ENCODE measurements at places on chromosomes 12 and 14.

DNA sequence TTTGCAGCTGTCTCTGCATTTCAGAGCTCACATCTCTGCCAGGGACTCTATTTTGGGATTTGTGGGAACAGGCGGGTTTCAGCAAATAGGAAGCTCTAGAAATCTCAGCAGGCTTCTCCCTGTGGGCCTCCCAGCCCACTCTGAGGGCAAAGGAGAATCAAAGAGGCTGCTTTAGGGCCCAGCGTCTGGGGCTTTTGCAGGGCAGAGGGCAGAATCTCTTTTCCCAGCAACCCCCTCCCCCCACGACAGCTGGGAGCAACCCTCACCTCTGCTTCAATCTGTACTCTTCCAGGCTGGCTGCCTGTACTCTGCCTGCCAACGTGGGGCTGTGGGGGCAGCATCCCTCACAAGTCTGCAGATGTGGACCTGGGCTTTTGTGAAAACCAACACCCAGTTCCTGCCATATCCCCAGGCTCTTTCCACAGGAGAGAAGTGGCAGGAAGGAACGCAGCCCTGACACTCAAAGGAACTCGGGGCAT lies 529.6 kb upstream of the TBX3 start:
- no peak for DNase-seq

GRCh38 chr12:61687407-61687806 lies 572.8 kb upstream of the USP15 start:
- no peak for DNase-seq

GRCh38 chr12:130716969-130717366 lies 869 bp upstream of the RIMBP2 start:
- DNase-seq = no peak

DNA sequence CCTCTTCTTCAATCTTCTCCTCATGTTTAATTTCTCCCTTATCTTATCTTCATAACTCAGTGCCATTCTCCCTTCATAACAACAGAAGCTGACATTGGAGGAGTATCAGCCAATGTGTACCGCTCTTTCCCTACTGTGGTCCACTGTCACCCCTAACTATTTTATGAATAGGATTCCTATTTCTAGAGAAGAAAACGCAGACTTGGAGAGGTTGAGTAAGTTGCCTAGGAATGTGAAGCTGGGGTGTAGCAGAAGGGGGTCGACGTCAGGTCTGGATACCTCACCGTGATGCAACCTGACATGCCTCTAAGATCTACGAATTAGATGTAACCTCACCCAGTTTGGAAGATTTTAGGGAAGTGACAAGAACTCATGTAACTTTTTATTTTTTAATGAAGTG lies 17.1 kb downstream of the LMO3 start:
- DNase-seq = no peak

GRCh38 chr12:132146098-132146497 lies 1.8 kb downstream of the NOC4L start:
- no peak for DNase-seq

- DNase-seq = no peak
Observed at GRCh38 chr14:72653026-72653425, 240.9 kb downstream of the DPF3 start.

DNA sequence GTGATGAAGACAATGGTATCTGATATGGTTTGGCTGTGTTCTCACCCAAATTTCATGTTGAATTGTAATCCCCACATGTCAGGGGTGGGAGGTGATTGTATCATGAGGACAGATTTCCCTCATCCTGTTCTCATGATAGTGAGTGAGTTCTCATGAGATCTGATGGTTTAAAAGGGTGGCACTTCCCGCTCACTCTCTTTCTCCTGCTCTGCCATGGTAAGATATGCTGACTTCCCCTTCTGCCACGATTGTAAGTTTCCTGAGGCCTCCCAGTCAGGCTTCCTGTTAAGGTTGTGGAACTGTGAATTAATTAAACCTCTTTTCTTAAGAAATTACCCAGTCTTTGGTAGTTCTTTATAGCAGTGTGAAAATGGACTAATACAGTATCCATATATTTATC lies 25.6 kb upstream of the PTHLH start:
- no peak for DNase-seq

- no peak for DNase-seq
Observed at GRCh38 chr12:76006028-76006925, 25.3 kb downstream of the PHLDA1 start.

DNA sequence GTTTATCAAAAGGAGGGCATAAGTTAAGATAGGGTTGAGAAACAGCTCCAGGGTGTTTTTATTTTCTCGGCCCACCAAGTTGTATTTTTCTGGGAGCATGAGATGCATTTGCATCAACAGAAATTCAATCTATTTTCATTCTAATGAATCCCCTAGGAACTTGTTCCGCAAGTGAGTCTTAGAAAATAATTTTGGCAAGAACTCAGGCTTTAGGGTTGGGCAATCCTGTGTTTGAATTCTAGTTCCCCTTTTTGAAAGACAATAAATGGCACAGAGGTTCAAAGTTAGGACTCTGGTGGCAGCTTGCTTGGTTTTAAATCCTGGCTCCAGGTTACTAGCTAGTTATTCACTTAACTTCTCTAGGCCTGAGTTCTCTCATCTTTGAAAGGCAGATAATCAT lies 23.7 kb downstream of the SLC5A8 start:
- DNase-seq = no peak

DNA sequence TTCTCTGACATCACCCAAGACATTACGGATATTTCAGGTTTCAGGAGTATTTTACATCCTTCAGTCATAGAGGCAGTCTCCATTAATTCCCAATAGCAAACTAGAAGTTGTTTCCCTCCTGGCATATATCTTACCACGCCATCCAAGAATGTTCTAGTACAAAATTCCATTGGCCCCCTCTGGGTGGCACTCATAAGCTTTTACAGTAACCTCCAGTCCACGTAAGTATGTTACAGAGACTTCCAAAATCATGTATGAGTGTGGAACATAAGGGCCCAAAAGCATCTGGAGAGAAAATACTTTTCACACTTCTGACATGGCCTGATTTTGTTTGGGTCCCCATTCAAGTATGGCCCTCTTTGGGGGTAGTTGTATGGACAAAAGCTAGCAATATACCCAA lies 58.1 kb upstream of the DHRS4 start:
- DNase-seq = no peak

DNA sequence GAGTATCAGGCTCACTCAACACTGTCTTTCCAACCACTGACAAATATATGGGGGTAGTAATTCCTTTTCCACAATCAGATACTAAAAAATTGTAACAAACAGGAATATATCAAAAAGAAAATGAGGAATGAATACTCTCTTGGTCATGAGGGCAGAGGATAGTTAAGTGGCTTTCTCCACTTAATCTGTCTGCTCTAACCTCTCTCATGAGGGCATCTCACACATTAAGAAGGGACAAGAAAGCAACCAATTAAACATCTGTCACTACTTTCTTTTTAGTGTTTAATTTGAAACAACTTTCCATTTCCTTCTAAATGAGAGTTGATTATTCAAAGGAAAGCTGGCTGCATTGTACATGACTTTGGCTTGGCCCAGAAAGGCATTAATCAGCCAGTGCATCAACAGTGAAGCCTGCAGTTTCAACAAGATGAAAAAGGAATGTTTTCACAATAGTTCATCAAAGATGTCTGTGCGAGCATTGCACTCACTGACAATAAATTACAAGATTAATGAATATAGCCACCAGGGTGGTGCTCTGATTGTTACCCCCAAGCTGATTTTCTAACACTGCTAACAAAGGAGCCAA lies 142.0 kb downstream of the SEC23A start:
- no peak for DNase-seq

GRCh38 chr14:93705513-93706156 lies 82.7 kb downstream of the PRIMA1 start:
- DNase-seq = no peak

DNA sequence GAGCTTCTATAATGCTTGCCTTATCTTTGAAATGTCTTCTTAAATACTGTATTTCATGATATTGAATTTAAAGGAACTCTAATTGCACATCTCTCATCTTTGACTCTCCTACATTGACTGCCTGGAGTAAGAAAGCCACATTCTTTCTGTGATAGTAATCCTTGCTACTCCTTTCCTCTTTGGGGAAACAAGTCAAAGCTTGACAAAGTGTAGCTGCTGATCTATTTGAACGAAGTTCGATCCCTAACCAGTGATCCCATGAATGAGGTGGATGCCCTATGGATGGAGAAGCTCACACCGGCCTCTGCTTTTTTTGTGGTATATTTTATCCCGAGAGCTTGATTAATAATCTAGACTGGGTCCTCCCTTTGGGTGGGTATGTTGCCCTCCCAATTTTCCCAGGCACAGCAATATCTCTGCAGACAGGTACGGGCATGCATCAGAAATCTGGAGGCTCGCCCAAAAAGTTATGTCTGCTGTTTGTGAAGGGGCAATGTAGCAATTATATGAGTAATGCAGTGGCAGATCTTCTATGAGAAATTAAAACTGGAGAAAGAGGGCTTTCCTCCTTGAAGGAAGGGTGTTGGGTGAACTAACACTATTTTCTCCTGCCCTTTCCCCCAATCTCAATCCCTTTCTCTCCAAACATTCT lies 163.0 kb upstream of the FRMD6 start:
- DNase-seq = no peak

DNA sequence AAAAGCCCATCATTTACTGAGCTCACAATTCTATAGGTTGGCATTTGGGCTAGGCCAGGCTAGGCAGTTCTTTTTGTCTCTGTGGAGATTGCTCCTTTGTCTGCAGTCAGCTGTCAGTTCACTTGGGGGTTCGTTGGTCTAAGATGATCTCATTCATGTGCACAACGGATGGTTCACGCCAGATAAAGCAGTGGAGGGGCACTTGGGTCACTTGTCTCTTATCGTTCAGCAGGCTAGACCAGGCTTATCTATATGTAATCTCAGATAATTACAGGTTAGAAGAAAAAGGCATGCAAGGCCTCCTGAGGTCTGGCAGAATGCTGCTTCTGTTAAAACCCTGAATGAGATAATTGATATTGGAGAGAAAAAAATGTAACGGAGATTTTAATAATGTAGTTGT lies 119.0 kb upstream of the ATP2B1 start:
- DNase-seq = no peak

DNA sequence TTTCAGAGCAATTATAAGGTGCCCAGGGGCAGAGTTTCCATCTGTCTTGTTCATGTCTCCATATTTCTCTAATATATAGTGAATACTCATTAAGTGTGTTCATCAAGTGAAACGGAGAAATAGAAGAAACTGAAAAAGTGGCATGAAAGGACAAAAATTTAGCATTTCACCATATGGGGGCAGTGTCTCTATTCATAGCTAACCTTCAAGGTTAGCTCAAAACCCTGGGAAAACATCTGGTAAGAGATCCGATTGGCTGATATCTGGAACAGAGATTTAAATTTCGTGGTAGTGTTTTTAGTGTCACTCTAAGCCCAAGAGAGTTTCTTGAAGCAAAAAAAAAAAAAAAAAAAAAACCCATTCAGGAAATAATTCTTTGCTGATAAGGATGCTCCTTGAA lies 367.5 kb downstream of the DAD1 start:
- DNase-seq = no peak

GRCh38 chr12:64781280-64782190 lies 22.3 kb upstream of the GNS start:
- DNase-seq = no peak

GRCh38 chr14:33551963-33552362 lies 398.9 kb downstream of the EGLN3 start:
- DNase-seq = no peak

DNA sequence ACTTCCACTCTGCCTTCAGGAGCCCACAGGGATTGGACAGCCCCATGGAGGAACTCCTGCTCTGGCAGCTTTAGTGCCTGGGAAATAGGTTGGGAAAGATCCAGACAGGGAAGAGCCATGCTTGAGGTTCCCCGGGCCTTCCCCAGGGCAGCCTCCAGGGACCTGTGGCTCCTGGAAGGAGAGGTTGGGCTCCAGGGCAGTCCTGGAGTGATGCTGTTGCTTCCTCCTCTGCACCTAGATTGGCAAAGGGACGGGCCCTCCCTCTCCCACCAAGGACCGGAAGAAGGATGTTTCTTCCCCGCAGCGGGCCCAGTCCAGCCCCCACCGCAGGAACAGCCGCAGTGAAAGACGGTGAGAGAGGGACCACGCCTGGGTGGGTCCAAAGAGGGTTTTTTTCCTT lies 16.5 kb downstream of the VASH1 start:
- DNase-seq = no peak

DNA sequence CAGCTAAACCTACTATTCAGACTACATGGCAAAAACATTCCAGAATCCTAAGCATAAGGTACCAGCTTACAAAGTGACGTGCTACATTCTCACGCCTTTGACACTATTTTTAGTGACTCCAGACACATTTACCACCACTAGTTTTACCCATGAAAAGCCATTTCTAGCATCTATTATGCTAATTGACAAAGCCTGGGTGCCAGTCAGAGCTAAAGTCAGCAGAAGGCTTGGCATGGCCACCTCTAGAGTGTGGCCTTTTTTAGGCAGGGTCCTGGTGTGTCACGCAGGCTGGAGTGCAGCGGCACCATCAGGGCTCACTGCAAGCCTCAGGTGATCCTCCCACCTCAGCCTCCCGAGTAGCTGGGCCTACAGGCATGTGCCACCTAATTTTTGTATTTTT lies 75.7 kb downstream of the NT5DC3 start:
- DNase-seq = no peak

- DNase-seq = no peak
Observed at GRCh38 chr14:50943261-50943942, 881 bp downstream of the PYGL start.

- peak; percentile 11 for DNase-seq
Observed at GRCh38 chr12:8644345-8645248, 18.0 kb downstream of the MFAP5 start.

DNA sequence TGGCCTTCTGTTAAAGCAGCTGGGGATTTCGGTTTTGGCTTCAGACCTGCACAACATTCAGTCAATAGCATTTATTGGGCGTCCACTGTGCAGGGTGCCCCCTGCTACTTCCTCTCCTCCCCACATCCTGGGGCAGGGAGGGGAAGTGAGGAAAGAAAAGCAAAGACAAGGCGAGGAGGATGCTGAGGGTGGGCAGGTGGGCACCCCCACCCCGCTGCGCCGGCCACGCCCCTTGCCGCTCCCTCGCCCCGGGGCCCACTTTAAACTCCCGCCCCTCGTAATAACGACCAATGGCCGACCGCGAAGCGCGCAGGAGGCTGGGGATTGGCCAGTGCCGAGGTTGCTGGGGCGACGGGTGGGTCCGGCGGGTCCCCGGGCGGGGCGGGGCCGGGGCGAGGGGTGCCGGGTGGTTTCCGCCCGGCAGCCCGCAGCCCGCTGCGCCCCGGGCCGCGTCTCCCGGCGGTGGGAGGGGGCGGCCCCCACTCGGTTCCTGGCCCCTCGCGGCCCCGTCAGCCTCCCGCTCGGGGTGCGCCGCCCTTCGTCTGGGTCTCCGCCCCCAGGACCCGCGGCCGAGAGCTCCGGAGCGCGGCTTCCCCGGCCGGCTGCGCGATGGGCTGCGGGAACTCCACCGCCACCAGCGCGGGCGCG lies at the start of gene C12orf75:
TSS of gene C12orf75 (plus strand) at position 409 of the 648 bp plus-strand sequence. CDS start at position 610, 201 bp downstream.
- peak; percentile 79 for DNase-seq

DNA sequence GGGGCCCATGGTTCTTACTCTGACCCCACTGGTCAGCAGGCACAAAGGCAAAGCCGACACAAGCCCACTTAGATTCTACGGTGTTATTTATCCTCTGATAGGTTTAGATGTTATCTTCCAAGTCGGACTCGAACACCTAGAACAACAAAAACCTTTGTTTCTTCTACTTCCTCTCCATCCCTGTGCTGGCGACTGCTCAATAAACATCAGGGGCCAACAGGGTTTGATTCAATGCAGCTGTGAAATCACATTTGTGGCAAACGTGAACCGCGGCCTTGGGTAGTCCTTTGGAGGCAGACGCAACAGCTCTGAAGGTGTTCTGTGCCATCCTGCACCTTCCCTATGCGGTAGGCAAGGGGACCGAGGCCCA lies 87.2 kb downstream of the CHGA start:
- no peak for DNase-seq
